ENCODE measurements at places on chromosomes 11 and 22.

- no peak for DNase-seq
Observed at GRCh38 chr22:47303161-47303890, 540.9 kb downstream of the TBC1D22A start.

DNA sequence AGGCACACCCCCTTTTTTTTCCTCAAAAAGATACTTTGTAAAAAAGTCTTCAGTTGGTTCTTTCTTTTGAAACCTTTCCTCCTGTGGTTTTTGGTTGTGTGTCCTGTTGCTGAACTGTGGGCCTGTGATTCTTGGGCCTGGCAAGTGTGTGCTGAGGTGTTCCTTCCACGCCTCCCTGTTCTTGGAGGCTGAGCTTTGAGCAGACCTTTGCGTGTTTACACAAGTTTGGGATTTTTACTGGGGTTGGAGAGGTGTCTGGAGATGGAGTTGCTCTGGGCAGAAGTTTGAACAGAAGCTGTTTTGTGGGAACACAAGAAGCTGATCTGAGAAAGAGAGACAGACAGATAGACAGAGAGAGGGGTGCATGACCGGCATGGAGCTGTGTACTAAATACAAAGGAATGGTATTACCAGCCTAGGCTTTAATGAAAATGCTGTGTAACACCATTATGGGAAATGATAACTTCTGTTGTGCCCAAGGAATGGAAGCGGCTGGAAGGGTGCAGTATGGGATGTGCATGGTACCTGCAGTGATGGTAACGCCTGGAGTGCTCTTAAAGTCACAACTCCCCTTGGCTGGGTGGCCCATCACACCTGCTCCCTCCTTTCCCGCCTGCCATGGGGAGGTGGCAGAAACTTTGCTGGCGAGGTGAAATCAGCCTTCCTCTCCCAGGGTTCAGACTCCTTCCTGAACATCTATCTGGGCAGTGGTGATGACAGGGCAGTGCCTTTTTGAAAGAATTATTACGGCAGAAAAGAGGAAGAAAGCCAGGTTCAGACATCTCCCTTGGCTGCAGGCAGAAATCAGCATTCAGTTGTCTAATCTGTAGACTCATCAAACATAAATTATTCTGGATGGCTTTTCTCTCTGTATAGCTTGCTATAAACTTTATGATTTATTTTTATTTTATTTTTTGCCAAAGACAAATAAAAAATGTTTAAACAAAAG, 70.4 kb downstream of the LDLRAD3 start:
- DNase-seq, result no peak

DNA sequence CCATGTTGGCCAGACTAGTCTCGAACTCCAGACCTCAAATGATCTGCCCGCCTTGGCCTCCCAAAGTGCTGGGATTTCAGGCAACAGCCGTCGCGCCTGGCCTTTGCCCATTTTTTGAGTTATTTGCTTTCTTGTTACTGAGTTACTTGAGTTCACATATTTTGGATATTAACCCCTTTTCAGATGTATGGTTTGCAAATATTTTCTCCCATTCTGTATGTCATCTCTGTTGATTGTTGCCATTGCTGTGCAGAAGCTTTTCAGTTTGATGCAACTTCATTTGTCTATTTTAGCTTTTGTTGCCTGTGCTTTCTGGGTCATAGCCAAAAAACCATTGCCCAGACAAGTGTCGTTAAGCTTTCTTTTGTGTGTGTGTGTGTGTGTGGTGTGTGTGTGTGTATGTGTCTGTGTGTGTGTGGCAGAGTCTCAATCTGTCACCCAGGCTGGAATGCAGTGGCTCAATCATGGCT, 6.8 kb downstream of the TSGA10IP start:
- no peak for DNase-seq

- DNase-seq, result no peak
Observed at GRCh38 chr11:106063009-106063408, 14.1 kb downstream of the KBTBD3 start.

DNA sequence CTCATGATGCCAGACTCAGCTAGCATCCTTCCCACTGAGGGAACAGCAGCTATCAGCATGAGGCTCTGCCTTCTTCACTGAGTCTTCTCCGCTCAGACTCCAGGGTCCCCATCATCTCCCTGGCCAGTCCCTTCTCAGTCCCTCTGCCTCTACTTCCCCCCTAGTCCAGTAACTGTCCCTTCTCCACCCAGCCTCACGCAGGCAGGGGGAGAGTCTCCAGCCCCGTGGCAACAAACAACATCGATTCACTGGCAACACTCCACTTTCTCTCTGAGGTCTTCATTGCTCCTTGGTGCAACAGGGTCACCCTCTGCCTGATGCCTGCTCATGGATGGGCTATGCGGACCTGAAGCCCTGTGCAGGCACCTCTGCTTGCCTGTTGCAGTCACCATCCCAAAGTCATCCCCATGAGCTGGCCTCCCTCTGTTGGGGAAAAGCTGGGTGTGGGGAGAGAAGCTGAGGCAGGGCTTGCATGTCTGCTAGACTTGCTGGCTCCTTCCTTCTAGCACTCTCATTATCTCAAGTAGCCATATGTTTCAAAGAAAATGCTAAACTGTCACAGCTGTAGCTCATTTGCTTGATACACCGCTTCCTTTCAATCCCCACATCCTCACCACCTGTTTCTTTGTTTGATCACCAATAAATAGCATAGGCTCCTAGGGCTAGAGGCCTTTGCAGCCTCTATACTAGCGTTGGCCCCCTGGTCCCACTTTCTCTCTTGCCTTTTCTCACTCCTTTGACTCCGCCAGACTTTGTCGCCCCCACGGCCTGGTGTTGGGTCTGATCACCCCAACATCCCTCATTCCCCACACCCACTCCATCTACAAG, 4.3 kb upstream of the BCR start:
- no peak for DNase-seq

DNA sequence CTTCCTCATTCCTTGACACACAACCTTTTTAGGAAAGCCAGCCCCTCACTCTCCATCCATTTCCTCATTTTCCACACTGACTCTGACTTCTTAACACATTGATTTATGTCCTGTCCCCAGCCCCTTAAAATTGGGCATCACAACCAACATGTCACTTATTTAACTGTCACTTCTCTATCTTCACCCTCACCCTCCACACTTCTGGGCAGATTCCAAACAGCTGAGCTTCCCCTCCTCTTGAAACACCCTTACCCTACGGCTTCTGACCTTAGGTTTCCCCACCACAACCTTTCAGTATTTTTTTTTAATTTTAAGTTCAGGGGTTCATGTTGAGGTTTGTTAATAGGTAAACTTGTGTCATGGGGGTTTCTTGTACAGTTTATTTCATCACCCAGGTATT, 696.3 kb downstream of the DLG2 start:
- no peak for DNase-seq

DNA sequence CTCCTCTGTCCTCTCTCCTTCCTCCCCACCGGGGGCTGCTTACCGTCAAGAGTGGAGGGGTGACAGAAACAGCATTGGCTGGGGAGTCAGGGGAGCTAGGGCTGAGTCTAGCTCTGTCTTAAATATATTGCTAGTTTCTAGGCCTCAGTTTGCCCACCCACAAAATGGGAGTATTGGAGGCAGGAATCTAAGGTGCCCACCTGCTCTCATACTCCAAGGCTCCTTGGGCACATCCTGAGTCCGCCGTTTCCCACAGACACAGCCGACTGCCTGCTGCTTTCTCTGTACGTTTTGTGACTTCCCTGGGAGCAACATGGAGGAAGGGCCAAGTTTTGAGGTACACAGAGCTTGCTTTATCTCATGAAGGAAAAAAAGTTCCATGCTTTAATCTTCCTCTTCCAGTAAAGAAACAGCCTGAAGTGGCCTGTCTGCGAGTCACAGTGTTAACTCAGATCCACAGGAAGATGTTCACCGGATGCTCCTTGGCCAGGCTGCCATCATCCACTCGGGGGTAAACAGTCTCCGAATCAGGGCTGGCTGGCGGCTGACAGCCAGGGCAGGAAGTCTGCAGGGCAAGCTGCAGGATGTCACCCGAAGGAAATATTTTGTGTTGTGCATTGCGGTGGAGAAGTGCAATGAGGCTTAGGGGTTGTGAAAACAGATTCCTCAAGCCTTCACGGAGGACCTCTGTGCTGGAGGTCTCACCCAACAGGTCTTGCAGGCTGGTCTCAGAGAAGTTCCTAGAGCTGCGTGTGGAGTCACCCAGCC, 11.0 kb upstream of the CERK start:
- no peak for DNase-seq

DNA sequence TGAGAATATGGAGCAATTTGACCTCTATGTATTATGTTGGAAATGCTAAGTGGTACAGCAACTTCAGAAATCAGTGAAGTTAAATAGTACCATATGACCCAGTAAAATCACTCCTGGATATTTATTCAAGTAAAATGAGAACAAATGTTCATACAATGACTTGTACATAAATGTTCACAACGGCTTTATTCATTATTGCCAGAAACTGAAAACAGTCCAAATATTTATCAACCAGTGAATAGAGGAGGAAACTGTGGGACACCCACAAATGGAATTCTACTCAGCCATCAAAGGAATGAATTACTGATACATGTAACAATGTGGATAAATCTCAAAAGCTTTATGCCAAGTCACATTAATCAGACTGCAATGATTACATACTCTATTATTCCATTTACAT, 416.3 kb downstream of the AASDHPPT start:
- no peak for DNase-seq

DNA sequence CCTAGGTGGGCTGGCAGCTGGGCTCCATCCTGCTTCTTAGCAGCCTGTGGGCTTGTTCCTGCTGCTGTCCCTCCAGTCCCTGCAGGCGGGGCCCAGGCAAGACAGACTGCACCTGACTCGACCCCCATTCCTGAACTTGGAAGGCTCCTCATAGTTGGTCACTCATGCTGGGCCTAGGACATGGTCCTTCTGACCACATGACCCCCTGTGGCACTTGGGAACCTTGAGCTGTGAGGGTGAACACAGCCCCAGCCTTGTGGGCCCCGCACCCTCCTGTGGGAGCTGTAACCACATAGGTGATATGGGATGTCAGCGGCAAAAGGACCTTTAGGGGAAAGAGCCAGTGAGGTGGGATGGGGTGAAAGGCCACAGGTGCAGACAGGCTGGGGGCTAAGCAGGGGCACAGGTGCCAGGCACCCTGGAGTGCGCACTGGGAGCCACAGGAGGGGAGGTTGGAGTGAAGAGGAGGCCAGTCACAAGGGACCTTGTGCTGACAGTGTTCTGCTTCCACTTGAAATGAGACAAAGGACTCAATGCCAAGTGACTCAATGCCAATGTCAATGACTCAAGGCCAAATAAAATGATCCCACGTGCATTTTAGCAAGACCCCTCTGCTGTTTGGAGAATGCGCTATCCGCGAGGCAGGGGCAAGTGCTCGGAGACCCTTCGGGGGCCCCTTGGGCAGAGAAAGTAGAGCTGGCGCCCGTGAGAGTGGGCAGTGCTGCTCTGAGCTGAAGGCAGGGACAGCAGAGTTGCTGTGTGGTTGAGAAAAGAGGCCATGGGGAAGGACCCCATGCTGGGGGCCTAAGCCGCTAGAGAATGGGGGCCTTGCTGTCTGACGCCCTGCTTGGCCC, 90.7 kb downstream of the MORC2 start:
- no peak for DNase-seq

- no peak for DNase-seq
Observed at GRCh38 chr22:37233751-37234631, 10.1 kb downstream of the RAC2 start.

GRCh38 chr22:18994701-18995326, 58.7 kb upstream of the PRODH start:
- no peak for DNase-seq

DNA sequence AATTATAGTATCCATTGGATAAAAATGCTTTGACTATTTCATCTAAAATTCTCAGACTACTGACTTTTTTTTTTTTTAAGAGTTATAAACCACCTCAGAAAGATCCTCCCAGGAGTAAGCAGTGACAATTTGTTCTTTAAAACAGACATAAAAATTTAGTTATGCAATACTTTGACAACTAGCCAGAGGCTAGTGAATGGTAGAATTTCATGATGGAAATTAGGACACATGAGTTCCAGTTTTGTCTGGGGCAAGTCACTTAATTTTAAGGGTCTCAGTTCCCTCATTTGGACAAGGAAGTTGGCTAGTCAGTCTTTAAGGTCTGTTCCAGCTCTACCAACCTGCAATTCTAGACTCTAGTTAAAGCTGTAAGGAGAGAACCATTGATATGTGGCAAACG, 2.9 kb downstream of the IL18 start:
- DNase-seq, result no peak

DNA sequence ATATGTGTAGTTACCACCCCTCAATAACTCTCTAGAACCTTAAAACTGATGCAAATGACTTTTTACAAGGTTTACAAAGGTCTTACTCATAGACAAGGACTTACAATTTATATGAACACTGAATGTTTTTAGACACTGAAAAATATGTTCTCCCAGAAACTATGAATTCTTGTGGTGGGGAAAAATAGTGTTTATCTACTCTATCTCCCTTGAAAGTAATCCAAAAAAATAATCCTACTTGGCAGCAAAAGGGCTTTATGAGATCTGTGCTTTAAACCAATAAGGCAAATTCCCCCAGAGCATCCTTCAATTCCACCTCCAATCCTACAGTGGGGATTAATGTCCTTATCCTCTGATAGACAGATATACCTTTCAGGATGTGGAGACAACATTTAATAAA, 1984.1 kb upstream of the RAG2 start:
- no peak for DNase-seq

All from left ventricle myocardium inferior (tissue), 1 donor.